ENCODE measurements at places on chromosomes 6 and 20.

- DNase-seq: no peak
Measured at GRCh38 chr20:7264137-7264536, 496.7 kb downstream of the BMP2 start.

DNA sequence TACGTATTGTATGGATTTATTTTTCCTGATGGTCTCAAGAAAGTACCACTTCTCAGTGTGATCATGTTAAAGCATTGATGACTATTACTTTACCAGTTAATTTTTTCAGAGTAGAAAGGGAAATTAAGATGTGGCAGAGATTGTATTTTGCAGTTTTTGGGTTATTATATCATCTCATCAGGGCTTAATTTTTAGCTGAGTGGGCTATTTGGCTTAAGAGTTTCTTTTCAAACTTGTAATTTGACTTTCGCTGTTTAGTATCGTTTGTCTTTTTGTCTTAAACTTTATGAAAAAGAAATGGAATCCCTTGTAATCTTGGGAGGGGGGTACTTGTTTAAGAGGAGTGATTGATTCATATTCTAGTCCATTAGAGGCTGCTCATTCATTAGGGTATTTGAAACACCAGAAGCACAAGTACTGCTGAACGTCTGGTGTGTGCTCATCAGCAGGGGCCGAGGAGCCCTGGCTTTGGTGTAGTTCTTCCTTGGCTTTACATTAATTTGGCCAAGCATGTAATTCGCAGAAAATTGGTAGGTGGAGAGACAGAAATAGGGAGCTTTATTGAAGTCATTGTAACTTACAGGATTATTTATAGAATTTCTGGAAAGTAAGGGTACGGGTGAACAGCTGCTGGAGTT lies 112.4 kb downstream of the TIAM2 start:
- DNase-seq: no peak

- no peak for DNase-seq
Measured at GRCh38 chr6:43715056-43715788, 27.6 kb upstream of the MRPS18A start.

DNA sequence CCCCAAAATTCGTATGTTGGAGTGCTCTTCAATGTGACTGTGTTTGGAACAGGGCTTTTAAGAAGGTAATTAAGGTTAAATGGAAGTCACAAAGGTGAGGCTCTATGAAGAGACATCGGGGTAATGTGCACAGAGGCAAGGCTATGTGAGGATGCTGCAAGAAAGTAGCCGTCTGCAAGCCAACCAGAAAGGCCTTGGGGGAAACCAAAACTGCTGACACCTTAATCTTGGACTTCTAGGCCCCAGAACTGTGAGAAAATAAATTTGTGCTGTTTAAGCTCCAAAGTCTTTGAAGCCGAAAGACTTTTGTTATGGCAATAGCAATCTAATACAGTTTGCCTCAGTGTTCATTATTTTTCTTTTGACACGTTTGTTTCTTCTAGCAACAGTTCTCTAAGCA lies 2.4 kb upstream of the IRAK1BP1 start:
- DNase-seq: no peak

DNA sequence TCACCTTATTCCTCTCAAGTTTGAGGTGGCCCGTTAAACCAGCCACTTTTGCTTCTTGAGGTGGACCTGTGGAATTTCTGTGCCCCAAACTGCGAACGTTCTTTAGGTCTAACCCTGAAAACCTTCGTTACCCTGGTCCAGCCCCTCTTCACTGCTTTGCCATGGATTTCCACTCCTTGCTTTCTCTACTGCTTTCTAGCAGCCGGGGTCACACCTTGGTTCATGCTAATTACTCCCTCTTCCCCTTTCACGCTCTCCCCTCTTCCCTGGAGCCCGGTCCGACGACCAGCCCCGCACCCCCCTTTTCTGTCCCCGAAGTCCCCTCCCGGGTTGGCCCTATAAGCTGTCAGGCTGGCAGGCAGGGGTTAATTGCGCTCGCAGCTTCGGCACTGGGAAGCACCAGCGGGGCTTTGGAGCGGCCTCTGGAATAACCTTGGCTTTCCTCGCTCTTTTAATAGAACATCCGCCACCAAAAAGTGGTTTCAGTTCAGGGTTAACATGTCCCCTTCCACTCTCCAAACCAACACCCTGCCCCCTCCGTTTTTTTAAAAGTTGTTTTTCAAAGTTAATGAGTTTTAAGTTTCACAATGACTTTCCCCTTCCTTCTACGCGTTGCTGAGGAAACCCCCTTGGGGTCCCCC lies 1.4 kb upstream of the HIVEP1 start:
- DNase-seq: peak; percentile 32

All from stimulated activated CD8-positive, alpha-beta memory T cell treated with anti-CD3 and anti-CD28 coated beads, Interleukin-4, amount 100 ng/mL, for 1 hour (primary cell).